ENCODE measurements at places on chromosomes 2 and 18. TPM values are rescaled to one million over a fixed set of nuclear protein-coding genes. Genes with fewer than 3 reads are reported as not detected.

The PDCD1 gene
- 0.33 TPM for polyA plus RNA-seq

The KCTD1 gene
- polyA plus RNA-seq, result 74.4 TPM

The CACNB4 gene
- 9.2 TPM for polyA plus RNA-seq

The TMEM200C gene
- 2.0 TPM for polyA plus RNA-seq

The YIPF4 gene
- 71.8 TPM for polyA plus RNA-seq

The DOK6 gene
- 17.6 TPM for polyA plus RNA-seq

The TTR gene
- polyA plus RNA-seq, result 0.49 TPM

The RAX gene
- polyA plus RNA-seq, result not detected

The RTP5 gene
- polyA plus RNA-seq, result not detected

The TMEM37 gene
- 45.1 TPM for polyA plus RNA-seq

The CEBPZOS gene
- polyA plus RNA-seq, result 57.5 TPM

The CYP26B1 gene
- polyA plus RNA-seq, result 15.5 TPM

The ID2 gene
- polyA plus RNA-seq, result 367 TPM

The TACR1 gene
- polyA plus RNA-seq, result 1.7 TPM

The RBFA gene
- 28.1 TPM for polyA plus RNA-seq

The CYS1 gene
- 105 TPM for polyA plus RNA-seq

The ANKRD30B gene
- 0.14 TPM for polyA plus RNA-seq

The PKDCC gene
- polyA plus RNA-seq, result 427 TPM

The CLIP4 gene
- 20.0 TPM for polyA plus RNA-seq

The FAM237A gene
- polyA plus RNA-seq, result not detected

The MTX2 gene
- 81.0 TPM for polyA plus RNA-seq

The CDH20 gene
- 4.2 TPM for polyA plus RNA-seq

The SUMO1 gene
- polyA plus RNA-seq, result 189 TPM

The AKAIN1 gene
- polyA plus RNA-seq, result not detected

The TMEM237 gene
- 52.5 TPM for polyA plus RNA-seq

The NPPC gene
- polyA plus RNA-seq, result 0.79 TPM

The KCNE4 gene
- polyA plus RNA-seq, result 16.6 TPM

The OSR1 gene
- 7.6 TPM for polyA plus RNA-seq

The SIGLEC15 gene
- polyA plus RNA-seq, result 0.55 TPM

The ADD2 gene
- 5.9 TPM for polyA plus RNA-seq

The RAB11FIP5 gene
- 41.8 TPM for polyA plus RNA-seq

The SERPINB13 gene
- not detected for polyA plus RNA-seq

The SCG2 gene
- polyA plus RNA-seq, result 0.22 TPM

The CKAP2L gene
- 15.4 TPM for polyA plus RNA-seq

The CCDC178 gene
- 2.0 TPM for polyA plus RNA-seq
